Lower lobe of right lung (tissue), 2 donors: ENCODE measurements at places on chromosomes 4 and X. TPM values are rescaled to one million over a fixed set of nuclear protein-coding genes. Genes with fewer than 3 reads are reported as not detected.

DNA sequence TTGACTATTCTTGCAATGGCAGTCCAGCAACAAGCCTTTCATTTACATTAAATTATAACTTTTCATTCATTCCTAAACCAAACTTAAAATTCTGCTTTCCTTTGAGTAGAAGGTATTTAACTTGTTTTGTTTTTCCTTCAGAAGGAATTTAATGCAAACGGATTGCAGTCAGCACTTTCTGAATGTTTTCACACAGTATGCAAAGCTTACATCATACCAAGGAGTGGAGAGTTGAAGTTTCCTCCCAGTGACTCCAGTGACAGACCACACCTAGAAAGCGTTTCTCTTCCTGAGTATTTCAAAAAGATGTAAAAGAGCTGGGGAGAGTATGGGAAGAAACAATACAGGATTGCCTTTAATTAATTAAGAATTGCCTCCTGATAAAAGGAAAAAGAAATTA is 8.1 kb downstream of the EPGN start:
- DNase-seq = no peak

GRCh38 chrX:149567621-149568417 is 18.1 kb upstream of the HSFX3 start:
- no peak for DNase-seq

GRCh38 chr4:19030536-19030935 is 1009.0 kb upstream of the LCORL start:
- no peak for DNase-seq

The HELT gene
- total RNA-seq = 0.97 TPM
